ENCODE measurements at places on chromosomes 11 and 22.

- DNase-seq: no peak
These were observed 321.4 kb downstream of the FAT3 start for GRCh38 chr11:92545906-92546471.

- DNase-seq: no peak
These were observed 21.2 kb downstream of the ARRB1 start for GRCh38 chr11:75330291-75330690.

- no peak for DNase-seq
These were observed 443.7 kb downstream of the NTM start for GRCh38 chr11:131814108-131814507.

GRCh38 chr22:43179911-43180195 is 7.1 kb downstream of the TTLL12 start:
- DNase-seq: no peak

GRCh38 chr11:131666006-131666405 is 295.6 kb downstream of the NTM start:
- DNase-seq: no peak

- no peak for DNase-seq
These were observed 126.3 kb downstream of the MPPED2 start for GRCh38 chr11:30459821-30460220.

DNA sequence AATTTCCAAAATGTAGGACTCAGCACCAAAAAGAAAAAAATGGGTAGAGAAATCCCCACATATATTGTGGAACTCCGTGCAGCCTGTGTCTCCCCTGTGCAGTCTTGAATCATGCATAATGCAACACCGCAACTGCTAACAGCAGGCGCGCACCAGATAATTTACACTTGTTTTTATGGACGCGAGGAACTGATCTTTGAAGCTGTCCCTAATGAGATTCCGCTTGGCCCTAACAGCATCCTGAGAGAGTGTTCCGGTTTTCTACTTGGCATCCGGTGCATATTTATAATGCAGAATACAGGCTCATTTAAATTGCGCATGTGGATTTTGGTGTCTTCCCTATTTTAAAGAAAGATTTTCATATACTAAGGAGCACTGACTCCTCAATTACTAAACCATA is 21.1 kb downstream of the MPPED2 start:
- DNase-seq: no peak

GRCh38 chr11:101456812-101457211 is 127.0 kb downstream of the TRPC6 start:
- no peak for DNase-seq

- no peak for DNase-seq
These were observed 42.7 kb upstream of the NRIP3 start for GRCh38 chr11:9046481-9046880.

DNA sequence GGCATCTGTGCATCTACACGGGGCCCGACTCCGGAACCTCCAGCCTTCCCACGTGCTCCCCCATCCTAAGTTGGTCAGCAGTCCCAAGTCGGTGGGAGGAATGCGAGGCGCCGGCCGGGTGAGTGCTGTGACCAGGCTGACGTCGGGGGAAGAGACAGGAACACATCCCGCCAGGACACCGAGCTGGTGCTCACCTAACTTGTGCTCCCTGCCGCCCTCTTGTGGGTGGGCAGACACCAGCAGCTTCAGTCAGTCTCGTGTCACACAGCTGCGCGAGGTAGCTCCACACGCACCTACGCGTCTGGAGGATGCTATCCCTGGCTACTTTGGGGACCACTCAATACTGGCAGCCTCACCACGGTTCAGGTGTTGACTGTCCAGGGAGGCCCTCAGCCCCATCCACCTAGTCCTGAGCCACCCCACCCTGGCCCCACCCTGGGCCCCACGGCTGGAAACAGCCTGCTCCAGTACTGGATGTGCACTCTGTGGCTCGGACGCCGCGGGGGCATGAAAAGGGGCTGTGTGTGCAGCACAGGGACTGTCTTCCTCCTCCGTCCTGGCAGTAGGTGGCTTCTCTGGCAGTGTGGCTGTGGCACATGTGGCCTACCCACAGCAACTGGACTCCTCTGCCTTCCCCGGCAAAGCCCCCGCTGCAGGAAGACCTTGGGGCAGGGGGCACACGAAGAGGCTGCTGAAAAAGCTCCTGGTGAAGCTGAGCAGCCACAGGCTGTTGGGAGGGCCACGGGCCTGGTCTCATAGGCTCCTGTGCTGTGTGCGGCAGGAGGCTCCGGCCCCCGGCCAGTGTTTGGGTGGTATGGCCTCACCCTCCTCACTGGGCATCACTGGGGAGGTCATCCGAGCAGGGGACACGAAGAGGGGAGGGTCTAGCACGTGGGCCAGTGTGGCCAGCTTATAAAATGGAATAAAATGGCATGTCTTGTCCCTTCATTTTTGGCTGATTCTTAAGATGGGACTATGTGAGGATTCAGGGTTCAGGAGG is 11.2 kb upstream of the BID start:
- no peak for DNase-seq

DNA sequence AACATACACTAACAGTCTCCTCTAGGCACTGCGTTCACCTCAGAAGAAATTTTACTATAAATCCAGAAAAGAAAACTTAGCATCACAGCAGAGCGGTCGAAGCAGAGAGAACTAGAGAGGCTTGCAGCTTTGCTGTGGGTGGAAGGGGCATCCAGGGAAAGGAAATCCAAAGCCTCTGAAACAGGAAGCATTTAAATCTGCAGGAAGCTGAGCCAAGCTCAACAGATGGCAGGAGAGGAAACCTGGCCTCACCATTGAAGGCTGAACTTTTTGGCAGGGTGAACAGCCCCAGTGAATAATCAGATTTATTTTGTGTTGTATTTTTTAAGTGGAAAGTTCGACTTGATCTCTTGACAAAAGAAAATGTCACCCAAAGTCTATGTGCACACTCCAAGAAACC is 858.1 kb downstream of the OPCML start:
- no peak for DNase-seq

DNA sequence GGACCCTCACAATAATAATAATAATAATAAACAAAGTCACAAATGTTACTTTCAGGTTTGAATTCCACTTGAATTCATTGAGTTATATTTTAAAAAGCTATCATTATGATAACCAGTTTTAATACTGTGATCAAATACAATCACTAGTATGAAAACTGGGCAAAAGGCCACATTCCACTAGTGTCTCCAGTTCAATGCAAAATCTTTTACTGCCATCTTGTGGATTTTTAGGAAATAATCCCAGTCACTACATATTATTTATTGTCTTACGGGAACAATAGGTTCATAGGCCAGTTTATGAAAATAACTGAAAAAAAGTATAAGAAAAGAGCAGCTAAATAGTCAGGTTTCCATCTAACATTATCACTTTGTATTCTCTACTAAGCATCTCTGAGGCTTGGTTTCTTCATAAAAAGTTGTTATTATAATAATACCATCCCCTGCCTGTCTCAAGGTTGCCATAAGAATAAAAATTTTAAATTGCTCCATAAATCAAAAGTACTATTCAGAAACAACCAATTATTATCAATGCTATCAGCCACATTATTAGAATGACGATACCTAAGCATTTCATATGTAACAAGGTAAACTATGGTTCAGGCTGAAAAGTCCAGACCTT is 533.9 kb upstream of the CCDC90B start:
- no peak for DNase-seq

- no peak for DNase-seq
These were observed 3.7 kb upstream of the RANGAP1 start for GRCh38 chr22:41289671-41290070.

- no peak for DNase-seq
These were observed 44.7 kb upstream of the GCAT start for GRCh38 chr22:37763012-37763411.

DNA sequence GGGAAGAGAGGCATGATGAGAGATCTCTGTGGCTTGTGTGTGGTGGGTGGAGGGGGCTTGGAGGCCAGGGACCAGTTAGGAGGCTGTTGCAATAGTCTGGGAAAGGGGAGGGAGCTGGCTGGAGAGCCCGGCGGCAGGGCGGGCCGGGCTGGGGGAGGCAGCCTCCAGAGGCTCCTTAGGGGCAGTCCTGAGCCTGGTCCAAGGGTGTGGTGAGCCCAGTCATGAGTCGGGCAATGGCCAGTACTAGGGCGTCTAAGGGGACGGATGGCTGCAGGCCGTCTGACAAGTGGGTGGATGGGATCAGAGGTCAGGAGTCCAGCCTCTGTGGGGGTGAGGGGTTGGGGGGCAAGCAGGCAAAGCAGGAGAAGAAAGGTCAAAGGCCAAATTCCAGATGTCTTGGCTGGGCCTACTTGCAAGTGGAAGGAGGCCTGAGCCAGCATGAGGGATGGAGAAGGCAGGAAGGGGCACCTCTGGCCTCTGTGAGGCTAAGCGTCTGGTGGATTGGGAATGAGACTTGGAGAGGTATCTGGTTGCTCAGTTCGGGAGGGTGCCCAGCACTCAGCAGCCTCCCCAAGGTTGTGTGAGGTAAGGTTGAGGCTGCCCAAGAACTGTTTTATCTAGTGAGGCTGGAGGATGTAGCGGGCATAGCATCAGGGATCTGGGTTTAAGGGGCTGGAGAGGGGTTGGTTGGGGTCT is 6.0 kb upstream of the CD248 start:
- DNase-seq: no peak

- no peak for DNase-seq
These were observed at the start of gene ELFN2 for GRCh38 chr22:37427135-37427710. Gene ELFN2 (minus strand): TSS chr22:37427479. CDS start chr22:37375534, 51,945 bp downstream.

DNA sequence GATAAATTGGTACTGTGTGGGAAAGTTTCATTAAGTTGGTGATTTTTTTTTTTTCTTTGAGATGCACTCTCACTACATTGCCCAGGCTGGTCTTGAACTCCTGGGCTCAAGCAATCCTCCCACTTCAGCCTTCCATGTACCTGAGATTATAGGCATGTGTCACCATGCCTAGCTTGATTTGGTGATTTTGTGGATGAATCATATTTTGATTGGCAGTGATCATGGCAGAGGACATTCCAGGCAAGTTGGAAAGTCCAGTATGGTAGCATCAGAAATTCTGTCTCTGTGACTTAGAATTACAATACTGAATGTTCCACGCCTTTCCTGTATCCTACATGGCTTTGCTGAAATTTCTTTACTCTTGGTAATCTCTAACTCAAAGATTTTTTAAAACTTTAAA is 49.4 kb downstream of the HORMAD2 start:
- DNase-seq: no peak

DNA sequence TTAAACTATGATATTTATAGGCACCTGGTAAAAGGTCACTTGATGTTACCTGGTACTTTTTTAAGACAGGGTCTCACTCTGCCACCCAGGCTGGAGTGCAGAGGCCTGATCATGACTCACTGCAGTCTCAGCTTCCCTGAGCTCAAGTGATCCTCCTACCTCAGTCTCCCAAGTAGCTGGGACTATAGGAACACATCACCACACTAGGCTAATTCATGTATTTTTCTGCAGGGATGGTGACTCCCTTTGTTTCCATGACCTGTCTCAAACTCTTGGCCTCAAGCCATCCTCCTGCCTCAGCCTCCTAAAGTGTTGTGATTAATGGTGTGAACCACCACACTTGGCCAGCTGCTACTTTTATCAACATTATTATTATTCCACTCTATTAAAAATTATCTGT is 47.6 kb downstream of the OR4C45 start:
- no peak for DNase-seq

DNA sequence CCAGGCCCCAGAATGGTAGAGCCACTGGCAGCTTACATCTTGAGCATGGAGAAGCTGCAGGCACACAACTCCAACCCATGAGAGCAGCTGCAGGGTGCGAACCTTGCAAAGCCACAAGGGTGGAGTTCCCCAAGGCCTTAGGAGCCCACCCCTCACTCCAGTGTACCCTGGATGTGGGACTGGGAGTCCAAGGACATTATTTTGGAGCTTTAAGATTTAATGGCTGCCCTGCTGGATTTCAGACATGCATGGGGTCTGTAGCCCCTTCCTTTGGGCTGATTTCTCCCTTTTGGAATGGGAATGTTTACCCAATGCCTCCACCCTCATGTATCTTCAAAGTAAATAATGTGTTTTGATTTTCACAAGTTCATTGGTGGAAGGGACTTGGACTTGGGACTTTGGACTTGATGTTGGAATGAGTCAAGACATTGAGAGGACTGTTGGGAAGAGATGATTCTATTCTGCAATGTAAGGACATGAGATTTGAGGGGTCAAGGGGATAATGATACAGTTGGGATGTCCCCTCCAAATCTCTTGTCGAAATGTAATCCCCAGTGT is 1.1 kb upstream of the KRTAP5-7 start:
- DNase-seq: no peak

- DNase-seq: no peak
These were observed 84.2 kb downstream of the FBXO7 start for GRCh38 chr22:32558681-32559355.

GRCh38 chr11:65132238-65132987 is 1.9 kb downstream of the SYVN1 start:
- DNase-seq: no peak

GRCh38 chr11:120718171-120718570 is 206.6 kb downstream of the GRIK4 start:
- no peak for DNase-seq

GRCh38 chr22:20229916-20230775 is 38.0 kb downstream of the RTN4R start:
- no peak for DNase-seq

DNA sequence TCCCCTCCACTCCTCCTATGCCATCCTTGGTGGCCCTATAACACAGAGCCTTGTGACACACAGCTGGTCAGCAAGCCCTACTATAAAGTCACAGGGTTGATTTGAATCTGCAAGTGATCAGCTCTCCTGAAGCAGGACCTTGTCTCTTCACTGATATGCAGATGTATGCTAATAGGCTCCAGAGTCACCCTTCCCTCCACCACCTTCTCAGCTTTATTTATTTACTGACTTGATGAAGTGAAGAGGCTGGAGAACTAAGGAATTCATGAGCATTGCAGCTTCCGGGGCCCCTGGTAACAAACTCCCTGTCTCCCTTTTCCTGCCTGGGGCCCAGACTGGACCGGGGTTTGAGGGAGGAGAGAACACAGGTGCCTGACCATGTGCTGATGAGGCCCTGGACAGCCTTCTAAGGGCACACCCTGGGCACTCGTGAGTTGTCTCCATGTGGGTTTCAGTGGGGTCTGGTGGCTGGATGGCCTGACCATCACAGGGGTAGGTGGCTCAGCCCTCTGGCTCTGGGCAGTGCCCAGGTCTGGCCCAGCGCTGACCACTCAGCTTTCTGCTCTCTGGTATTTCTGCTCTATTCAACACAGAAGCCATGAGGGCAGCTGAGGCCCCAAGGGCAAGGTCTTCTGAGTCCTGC is 307.5 kb downstream of the NTM start:
- DNase-seq: no peak

- no peak for DNase-seq
These were observed 293.8 kb downstream of the BUD13 start for GRCh38 chr11:116478669-116479668.

DNA sequence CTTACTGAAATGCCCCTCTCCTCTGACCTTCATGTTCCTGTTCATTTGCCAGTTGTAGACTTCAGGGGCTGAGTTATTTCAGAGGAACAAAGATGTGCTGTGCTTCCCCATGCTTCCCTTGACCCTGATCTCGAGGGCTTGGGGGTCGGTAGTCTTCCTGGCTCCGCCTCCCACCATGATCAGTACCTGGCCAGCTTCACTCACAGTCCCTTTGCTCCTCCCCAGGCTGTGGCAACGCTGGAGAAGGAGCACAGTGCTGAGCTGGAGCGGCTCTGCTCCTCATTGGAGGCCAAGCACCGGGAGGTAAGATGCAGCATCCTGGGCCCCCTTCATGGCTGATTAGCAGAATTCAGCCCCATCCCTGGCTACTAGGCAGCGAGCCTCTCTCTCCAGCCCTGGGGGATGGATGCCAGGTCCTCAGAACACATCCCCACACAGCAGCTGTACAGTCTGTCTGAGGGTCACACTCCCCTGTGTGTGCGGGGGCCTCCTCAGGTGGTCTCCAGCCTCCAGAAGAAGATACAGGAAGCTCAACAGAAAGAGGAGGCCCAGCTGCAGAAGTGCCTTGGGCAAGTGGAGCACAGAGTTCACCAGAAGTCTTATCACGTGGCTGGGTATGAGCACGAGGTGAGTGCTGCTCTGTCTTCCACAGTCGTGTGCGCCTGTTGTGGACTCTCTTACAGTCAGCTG is 64.5 kb downstream of the CEP164 start:
- no peak for DNase-seq

Measured in esophagus squamous epithelium (tissue), 5 donors.